T-helper 9 cell (primary cell): ENCODE measurements at places on chromosomes 5 and 9.

- no peak for DNase-seq
These were observed 75.6 kb downstream of the DMRT2 start for GRCh38 chr9:1125741-1126140.

- peak; percentile 4 for DNase-seq
These were observed 46.3 kb downstream of the PTCD2 start for GRCh38 chr5:72366324-72366976.

GRCh38 chr9:116276651-116277121, 123.1 kb downstream of the PAPPA start:
- no peak for DNase-seq

DNA sequence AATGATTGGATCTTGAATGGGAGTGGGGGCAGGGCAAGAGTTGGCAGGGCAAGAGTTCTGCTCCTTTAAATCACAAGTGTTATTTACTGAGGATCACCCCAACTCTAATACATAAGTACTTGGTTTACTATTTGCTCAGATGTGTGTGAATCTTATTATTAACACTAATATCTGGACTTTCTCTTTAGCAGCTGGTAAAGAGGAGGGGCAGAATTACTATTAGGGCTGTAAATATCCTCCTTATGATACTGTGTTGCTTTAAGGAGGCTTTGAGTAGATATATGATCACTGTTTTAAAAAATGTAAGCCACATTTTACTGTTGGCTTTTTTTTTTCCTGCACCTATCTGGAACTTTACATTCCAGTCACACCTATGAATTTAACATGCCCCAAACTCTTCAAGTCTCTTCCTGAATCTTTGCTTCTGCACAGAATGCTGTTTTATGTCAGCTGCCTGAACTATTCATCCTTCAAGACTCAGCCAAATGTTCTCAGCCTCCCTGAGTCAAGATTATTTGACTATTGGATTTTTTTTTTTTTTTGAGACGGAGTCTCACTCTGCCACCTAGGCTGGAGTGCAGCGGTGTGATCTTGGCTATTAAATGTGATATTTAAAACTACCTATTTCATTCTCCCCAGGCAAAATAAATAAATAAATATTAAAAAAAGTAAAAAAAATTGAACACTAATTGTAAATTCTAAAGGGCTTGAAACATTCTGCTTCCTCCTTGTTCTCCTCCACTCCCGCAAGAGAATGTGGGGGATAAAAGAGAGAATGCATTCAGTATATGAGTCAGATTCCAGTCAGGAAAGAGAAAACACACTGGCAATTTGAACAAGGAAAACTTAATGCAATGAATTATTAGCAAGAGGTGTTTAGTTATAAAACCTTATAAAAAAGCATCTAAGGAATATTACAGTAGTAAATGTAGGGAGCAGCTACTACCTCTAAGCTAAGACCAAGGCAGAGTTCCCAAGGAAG, 99.3 kb downstream of the FOCAD start:
- DNase-seq, result no peak

GRCh38 chr9:130465383-130466096, 20.8 kb downstream of the ASS1 start:
- DNase-seq, result no peak

GRCh38 chr9:95722141-95722540, 153.3 kb upstream of the ERCC6L2 start:
- DNase-seq, result no peak
